ENCODE measurements at places on chromosomes 5 and 9.

DNA sequence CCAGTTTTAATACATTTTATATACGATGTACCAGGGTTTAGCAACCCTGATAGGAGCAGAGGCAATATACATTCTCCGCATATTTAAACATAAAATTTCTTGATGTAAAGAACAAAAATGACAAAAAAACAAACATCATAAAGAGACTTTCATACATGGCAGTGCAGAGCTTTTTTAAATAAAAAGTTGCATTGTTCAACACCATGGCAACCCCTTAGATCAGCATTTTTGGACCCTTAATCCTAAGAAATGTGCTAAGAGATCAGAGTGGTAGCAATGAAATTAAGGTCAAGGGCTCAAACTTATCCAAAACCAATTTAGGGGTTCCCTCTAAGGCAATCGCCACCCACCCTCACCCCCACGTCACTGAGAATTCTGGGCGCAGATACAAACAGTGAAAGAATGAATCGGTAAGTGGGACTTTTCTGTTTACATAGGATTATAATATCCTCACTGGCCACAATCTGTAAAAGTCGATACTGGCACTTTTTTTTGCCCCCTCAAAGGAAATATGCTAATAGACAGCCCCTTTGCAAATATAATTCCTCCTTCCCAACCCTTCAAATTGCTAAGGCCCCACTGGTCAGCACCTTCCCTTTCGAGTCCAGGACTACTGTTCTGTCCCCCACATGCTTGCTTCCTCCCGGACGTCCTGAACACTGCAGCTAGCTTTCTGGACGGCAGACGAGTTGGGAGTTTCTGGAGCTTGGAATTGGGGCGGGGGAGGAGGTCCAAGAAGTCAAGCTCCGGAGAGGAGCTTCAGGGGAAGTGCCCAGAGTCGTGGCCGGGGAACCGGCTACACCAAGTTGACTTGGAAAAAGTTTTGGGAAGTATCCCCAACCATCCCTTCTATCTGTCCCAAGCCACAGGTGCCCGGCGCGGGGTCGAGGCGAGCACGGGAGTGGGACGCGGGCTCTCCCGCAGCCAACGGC lies 2.2 kb downstream of the GAS1 start:
- DNase-seq, result no peak

GRCh38 chr5:112263469-112263868 lies 155.6 kb downstream of the EPB41L4A start:
- no peak for DNase-seq

DNA sequence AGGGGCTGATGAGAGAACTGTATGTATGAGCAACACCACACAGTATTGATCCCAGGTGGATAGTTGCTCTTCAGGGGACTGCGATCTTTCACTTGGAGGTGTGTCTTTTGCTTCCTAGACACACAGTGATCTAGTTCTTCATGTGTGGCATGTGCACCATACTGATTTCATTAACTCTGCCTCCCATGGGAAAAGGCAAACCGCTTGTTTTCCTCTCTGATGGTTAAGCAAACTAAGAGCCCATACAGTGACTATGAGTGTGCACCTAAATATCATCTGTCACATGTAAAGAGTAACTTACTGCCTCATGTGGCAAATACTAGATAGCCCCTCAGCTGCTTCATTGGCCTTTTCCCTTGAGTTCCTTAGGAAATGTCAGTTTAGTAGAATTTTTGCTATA lies 147.3 kb downstream of the TLE4 start:
- no peak for DNase-seq

GRCh38 chr5:179367491-179367890 lies 22.2 kb upstream of the ADAMTS2 start:
- no peak for DNase-seq

GRCh38 chr9:89252651-89253267 lies 58.2 kb upstream of the CKS2 start:
- no peak for DNase-seq

DNA sequence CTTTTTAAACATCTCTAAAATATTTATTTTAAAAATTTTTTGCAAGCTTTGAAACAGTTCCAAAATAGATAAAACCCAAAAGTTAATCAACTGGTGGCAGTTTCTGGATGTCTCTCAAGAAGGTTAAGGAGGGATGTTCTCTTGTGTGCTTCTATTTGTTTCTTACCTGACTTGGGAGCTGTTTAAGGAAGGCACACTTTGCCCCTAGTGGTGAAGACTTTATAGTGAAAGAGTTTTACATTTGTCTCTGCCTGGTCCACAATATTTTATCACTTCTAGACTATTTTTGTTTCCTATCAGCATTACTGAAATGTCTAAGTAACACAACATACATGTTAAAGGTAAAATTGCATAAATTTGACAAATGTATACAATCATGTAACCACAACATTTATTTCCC lies 552.8 kb downstream of the SEMA5A start:
- DNase-seq, result no peak

- DNase-seq, result no peak
Measured at GRCh38 chr9:18056993-18057369, 417.0 kb upstream of the ADAMTSL1 start.

DNA sequence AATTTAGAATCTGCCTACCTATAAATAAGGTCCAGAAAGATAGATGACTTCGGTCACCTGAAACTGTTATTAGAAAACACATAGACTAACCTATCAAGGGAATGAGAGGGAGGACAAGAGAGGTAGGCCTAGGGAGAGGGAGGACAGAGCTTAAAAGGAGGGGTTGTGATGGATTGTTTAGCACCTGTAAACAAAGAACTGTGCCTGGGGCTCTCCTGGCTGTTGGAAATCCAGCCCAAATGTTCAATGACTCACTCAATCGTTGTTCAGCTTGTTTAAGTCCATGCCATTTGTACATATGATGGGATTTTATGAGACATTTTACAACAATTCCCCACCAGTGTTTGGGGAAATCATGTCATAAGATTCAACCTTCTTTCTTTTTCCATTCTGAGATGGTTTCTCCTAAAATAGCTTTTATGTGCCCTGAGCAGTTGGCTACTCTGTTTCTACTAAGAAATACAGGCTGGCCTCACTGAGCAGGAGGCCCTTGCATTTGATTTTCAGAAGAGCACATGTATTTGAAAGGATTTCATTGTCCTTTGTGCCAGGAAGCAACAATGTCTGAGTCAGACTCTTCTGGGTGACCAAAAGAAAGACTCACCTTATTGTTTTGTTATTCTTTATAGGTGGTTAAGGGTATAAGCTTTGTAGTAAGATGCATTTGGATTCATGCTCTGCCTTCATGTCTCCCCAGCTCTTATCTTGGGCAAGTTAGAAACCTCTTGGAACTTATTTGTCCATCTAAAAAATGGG lies 48.2 kb upstream of the GPR151 start:
- peak; percentile 46 for DNase-seq

DNA sequence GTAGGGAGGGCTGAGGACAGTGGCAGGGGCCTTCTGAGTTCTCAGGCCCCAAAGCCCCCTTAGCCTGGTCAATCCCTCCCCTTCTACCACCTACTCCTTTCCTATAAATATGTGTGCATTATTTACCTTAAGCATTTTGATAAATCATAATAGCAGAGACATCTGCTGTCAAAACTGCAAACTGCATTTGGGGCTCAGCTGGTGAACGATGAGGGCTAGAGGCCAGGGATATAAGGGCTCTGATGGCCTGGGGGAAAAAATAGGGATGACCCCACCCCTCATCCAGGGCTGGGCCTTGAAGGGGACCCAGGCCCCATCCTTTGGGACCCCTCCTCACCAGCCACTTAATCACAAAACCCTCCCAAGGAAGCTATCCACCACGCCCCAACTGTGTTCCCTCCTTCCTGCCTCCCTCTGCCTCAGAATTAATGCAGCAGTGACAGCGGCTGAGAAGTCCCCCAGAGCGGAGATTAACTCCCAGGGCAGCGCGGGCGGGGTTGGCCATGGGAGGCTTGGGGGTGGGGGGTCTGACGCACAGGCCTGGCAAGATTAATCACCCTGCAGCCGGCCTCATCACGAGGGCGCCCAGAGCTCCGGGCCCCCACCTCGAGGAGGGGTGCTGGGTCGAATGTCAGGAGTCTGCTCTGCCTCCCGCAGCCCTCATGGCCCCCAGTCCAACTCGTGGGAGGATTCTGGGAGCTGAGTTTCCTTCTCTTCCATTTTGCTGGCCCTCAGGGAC lies 42.1 kb downstream of the CXXC5 start:
- DNase-seq, result no peak

DNA sequence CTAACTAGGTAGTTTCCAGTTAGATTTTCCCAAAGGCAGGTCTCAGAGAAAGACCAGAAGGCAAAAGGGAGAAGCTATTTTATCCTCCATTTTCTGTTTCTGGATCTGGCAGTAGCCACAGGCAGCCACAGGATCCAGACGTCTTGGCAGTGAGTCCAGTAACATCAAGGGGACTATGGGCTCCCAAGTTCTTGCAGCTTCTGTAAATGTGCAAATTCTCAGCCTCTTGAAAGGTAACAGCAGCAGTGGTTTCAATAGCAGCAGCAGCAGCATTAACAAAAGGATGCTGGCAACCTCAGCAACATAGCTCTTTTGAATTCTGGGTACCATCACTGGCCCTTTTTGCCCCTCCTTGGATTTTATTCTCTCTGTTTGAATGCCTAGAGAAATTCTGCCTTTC lies 27.1 kb upstream of the IL33 start:
- DNase-seq, result no peak

DNA sequence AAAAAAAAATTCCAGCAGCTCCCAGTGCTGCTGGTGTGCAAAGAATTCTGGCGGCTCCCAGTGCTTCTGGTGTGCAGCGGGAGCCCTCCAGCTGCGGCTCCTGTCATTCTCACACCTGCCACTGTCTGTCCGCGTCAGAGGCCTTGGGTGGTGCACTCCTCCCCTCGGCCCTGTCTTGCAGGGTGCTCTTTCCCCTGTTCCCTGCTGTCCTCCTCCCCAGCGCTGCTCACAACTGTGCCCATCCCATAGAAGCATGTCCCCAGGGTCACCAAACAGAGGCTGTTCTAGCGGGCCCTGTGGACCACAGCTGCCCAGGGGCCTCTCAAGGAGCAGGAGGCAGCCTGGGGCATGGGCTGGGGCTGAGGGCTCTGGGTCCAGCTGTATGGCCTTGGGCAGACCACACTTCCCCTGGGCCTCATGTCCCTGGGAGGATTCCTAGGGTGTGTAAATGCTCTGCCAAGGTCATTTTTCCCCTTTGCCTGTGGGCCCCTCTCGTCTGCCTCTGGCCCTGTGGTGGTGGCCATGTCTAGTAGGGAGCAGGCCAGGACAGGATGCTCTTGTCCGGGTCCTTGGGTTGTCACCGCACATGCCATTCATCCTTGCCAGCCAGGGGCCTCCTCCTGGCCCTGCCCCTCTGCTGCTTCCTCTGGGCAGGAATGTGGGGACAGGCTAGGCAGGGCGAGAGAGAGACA lies 68.2 kb downstream of the PHF2 start:
- DNase-seq, result no peak

GRCh38 chr5:135010502-135011354 lies 23.3 kb downstream of the PITX1 start:
- DNase-seq, result no peak

GRCh38 chr5:119368238-119368630 lies 12.4 kb downstream of the TNFAIP8 start:
- DNase-seq, result no peak
